NCI-H1048 (cell line): ENCODE measurements at places on chromosomes 16 and 17.

DNA sequence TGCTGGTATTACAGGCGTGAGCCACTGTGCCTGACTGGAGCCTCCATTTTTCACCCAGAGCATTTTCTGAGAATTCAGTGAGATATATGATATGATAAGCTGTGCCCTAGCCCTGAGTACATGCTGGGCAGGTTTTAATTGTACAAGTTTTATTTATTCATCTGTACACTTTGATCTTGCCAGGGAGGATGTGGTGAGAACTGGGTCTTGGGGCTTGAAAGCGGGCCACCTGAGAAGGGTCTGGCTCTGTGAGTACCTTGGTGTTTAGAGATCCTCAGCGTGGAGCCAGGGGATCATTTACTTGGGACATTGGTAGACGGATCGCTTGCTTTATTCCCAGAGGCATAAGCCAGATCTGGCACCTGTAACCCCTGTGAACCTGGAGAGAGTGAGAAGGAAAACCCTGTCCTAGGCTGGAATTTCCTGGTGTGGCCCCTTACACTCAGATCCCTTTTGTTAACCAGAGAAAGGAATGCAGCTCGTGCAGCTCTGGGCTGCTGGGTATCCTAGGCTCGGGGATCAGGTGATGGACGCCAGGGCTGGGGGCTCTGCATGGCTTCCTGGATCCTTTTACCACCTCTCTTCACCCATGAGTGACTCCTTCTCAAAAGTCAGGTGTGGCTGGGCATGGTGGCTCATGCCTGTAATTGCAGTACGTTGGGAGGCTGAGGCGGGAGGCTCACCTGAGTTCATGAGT is 91.9 kb downstream of the ABCC1 start:
- DNase-seq, result no peak

DNA sequence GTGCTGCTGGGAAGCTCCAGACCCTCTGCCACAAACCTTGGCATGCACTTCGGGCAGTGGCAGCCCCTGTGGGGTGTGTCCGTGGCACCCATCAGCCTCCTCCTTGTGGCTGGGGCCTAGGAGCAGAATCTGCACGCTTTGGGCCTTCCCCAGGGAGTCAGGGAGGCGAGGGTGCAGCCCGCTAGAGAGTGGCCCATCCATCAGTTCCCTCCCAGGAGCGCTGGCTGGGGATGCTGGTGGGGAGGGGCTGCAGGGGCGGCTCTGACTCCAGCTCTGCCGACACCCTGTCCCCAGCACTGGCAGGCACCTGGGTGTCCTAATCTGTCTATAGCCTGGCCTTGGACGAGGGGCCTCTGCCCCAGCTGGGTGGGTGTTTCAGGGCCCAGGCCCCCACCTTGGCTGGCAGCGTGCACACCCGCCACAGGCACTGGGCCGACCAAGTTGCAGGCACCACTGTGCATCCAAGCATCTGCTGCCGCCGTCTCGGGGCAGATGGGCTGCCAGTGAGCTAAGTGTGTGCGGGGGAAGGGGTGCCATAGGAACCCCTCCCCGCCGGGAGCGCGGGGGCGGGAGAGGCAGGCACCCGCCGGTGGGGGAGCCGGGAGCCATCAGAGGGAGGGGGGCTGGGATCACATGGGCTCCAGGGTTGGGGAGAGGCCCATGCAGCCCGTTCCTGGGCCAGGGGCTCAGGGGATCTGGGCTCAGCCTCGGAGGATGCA is 30.2 kb downstream of the ENDOV start:
- no peak for DNase-seq

DNA sequence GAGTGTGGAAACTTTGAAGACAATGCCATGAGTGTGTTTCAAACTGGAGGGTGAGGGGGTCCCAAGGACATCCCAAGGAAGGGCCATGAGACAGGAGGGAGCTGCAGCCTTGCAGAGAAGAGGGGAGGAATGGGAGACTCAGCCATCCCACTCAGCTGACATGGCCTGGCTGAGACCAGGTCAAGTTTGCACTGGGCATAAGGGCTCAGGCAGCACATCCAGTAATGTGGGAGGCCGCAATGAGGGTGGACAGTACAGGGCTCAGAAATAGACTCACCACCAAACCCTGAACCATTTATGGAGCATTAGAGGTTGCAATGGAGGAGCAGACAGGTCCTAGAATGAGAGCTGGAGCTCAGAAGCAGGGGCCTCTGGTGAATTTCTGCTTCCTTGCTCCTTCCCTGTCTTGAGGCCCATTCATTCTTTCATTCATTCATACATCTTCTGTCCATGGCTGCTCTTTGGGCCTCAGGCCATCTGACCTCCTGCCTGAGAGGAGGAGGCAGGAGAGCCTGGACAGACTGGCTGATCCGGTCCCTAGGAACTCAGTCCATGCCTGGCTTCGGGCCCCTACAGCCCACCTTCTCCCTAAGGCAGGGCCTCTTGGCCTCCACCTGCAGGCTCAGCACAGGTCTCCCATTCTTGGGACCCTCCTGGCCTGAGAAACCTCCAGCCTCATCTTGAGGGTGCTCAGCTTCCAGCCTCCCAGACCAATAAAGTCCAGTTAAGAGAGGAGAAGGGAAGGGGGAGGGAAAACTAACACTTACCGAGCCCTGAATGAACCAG is 70.5 kb upstream of the CDH5 start:
- DNase-seq, result no peak

GRCh38 chr16:75022567-75022966 is 23.7 kb downstream of the ZNRF1 start:
- DNase-seq, result no peak

DNA sequence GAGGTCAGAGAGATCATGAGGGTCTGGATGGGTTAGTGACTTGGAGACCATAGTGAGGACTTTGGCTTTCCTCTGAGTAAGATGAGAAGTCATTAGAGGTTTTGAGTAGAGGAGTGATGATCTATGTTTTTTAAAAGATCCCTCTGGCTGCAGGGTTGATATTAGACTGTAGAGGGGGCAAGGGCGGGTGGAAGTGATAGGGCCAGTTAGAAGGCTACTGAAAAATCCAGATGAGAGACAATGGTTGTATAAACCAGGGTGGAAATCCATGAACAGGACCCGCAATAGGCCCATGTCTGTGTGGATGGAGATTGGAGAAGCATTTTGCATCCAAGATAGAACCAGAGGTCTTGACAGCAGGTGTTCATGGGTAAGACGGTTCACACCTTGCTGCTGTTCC is 9.8 kb downstream of the ITGAL start:
- DNase-seq, result no peak

DNA sequence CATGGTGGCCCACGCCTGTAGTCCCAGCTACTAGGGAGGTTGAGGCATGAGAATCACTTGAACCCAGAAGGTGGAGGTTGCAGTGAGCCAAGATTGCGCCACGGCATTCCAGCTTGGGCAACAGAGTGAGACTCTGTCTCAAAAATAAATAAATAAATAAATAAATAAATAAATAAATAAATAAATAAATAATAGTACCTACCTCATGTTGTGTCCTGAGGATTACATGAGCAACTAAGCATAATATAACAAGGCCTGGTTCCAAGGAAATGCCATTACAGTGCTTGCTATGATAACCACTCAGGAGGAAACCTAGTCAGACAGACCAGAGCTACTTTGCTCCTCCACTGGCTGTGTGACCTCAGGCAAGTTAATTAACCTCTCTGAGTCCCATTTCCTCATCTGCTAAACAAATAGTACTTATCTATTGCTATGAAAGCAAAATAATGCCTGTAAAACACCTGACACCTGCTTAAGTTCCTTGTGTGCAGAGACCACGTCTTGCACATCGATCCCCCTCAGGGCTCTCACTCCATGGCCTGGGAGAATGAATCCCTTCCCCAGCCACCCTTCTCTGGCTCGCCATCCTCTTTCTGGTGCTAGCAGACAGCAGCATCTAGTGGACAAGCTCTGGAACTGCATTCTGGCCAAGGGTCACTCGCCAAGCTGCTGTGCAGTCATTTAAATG is 7.5 kb downstream of the EPOP start:
- DNase-seq, result no peak
